CD8-positive, alpha-beta memory T cell (primary cell): ENCODE measurements at places on chromosomes 3 and 15.

DNA sequence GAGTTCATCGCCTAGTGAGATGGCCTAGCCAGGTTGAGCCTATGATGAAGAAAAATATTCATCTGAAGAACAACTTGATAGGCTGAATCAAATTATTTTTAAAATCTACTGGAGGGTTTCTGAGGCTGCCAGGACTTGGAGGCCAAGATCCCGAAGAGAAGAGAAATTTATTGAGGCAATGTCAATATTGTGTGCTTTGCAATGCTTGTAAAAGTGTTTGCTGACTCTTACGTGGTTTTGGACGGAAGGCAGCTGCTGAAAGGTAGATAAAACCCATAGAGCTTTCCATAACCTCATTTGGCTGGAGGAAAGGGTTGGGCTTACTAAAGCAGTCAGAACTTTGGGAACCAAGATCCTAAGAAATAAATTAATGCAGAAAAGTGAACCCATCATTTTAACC lies 361.0 kb upstream of the IL12A start:
- no peak for DNase-seq

DNA sequence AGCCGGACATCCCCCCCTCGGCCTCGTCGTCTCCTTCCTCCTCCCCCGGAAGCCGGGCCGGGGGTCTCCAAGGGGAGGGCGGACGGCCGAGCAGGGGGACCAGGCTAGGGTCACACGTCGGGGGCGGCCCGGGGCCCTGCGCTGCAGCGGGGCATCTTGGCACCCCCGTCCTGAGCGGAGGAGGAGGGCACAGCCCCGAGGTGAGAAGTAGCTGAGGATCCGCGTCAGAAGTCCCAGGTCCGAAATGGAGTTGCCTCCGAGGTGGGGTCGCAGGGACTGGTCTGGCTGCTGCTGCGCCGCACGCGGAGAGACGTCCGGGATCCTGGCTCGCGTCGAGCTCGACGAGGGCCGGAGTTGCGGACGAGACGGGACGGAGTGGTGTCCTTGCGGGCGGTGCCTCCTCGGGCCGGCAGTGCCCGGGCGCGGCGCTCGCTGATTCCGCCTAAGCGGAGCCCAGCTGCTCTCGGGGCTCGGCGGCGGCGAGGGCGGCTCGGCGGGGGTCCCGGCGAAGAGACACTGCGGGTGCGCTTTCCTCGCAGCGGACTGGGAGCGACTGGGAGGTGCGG lies at the start of gene ADCY5:
Gene ADCY5, minus strand, starts transcription at position 555 of the 566 bp plus-strand sequence. Its CDS starts 545 bp downstream, at position 10.
- no peak for DNase-seq

DNA sequence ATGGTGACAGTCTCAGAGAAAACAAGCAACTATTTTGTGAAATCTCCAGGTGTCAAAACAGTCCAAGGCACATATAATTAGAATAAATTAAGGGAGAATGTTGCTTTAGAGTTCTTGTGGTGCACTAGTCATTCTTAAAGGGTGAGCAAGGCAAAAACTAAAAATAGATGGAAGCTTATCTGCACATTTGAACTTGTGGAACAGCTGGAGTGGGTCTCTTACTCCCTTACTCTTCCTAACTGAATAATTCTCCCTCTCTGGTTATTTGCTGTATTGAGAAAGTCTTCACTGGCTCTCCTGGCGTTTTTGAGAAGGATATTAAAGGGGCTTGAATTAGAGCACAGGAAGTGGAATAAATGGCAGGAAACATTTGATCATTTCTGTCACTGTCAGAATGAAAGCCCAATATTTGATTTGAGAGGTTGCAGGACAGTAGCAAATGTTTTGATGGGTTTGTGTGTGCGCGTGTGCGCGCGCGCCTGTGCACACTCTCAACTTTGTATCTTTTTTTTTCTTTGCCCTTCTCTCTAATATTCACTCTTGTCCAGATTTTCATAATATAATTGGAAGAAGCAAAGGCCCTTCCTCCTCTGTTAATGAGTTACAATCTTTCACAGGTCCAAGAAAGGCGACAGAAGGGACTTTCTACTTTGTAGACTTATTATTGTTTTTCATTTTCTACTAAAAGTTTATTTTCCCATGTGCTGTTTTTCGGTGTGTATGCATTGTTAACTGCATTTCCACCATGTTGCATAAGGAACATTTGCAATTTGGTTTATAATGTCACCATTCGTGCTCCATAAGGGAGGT lies 40.9 kb downstream of the AKAP13 start:
- no peak for DNase-seq

DNA sequence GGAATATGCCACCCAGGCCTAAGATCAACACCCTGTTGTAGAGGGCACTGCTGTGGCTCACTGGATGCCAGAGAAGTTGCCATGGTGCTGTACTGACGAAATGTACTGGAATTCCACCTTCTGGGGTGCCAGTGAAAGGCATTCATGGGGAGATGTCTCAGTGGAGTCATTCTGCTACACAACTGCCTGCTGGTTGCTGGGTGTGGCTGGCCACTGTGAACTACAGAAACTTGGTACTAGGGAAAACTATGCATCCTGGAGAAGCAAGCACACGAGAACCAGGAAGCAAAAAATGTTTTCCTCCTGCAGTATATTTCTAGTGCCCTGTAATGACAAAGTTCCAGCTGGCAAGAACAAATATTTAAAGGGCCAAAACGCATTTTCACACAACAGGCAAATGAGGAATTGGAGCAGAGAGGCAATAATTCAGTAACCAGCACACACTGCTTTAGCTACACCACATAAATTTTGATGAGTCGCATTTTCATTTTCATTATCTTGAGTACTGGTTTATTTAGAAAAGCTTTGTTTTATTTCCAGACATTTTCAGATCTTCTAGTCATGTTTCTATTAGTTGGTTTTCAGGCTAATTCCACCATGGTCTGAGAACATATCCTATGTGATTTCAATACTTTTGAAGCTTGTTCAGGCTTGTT lies 18.3 kb upstream of the RFX7 start:
- no peak for DNase-seq

- no peak for DNase-seq
These were observed 122.2 kb downstream of the KCNH8 start for GRCh38 chr3:19270481-19270880.

DNA sequence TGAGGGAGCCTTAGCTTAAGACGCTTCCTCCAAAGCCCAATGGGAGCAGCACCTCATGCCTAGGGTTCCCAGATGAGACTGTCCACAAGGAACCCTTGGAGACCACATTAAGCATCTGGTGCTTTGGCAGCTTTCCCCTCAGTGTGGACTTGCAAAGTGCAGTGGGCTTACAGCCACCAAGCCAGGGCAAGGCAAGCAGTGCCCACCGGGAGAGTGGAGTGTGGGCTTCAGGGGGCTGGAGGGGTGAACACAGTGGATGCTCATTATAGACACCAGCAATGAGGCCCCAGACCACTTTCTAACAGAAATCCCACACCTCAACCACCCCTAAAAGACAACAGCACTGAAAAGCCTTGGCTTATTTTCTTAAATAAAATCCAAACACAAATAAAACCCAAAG lies 9.1 kb upstream of the MUSTN1 start:
- DNase-seq, result no peak

DNA sequence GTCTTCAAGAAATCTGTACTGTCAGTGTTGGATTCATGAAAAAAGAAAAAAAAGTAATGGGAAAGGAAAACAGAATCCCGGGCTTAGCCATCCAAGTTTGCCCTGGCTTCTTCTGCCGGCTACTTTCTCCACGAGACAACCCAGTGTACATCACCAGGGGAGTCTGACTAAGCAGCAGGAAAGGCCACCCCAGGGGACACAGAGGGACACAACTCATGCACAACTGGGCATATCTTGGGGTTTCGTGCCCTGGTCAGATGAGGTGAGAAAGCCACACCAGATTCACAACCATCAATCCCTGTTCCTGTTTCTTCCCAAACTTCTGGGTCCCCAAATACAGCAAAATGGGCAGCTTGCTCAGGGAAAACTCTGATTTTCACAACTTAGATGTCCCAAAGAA lies 33.2 kb downstream of the ADAMTS17 start:
- DNase-seq, result no peak

DNA sequence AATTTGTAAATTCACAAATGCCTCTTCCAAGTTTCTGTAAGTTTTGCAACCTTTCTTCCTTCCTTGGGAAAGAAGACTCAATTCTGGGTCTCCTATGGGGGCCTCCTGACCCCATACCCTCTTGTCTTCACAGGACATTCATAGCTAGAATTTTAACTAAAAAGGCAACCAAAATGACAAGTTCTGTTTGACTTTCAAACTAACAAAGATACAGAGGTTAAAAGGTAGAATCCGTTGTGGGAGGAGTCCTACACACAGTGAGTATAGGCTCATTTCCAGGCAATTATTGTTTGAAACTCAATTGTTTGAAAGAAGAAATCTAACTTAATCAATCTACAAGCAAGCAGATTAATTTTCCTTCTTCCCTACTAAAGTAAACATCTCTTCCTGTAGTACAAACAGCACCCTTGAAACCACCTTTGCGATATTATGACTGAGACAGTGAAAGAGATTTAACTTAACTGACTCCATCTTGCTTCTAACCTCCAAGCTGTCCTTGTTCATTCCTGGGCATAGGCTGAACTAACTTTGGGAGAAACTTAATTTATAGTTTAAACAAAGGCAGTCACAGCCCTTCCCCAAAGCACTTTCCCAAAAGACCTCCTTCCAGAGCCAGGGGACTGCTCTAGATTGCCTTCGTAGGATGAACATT lies 14.4 kb upstream of the TNFSF10 start:
- no peak for DNase-seq

GRCh38 chr15:61764141-61764540 lies 296.1 kb downstream of the VPS13C start:
- no peak for DNase-seq

- no peak for DNase-seq
These were observed 156.1 kb downstream of the STXBP5L start for GRCh38 chr3:121064121-121064520.

GRCh38 chr3:114383875-114384557 lies 90.2 kb downstream of the TIGIT start:
- peak; percentile 47 for DNase-seq
